ENCODE measurements at places on chromosomes 16 and 17. TPM values are rescaled to one million over a fixed set of nuclear protein-coding genes. Genes with fewer than 3 reads are reported as not detected.

The CAPNS2 gene
- total RNA-seq: 1.4 TPM

The B4GALNT2 gene
- not detected for total RNA-seq

The BRIP1 gene
- total RNA-seq: 9.4 TPM

The ZFP3 gene
- not detected for total RNA-seq

The CCL7 gene
- 0.31 TPM for total RNA-seq

The CALB2 gene
- total RNA-seq: 0.59 TPM

The NHERF1 gene
- 90.8 TPM for total RNA-seq

The MRPL38 gene
- total RNA-seq: 165 TPM

The ENKD1 gene
- 14.6 TPM for total RNA-seq

- DNase-seq: no peak
Measured at GRCh38 chr17:14304773-14305517, 4.1 kb downstream of the HS3ST3B1 start.

- DNase-seq: no peak
Measured at GRCh38 chr16:84136331-84137125, 8.4 kb downstream of the HSDL1 start.

DNA sequence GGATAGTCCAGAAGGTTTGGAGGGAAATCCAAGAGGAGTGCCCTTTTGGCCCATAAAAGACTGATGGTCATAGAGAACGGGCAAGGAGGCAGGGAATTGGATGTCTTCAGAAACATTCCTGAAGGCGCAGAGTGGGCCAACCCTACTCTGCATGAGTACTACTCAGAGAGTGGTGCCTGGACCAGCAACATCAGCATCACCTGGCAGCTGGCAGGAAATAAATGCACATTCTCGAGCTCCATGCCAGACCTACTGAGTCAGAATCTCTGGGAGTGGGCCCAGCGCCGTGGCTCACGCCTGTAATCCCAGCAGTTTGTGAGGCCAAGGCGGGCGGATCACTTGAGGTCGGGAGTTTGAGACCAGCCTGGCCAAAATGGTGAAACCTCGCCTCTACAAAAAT is 27.1 kb upstream of the SLC39A11 start:
- DNase-seq: no peak

- peak; percentile 53 for DNase-seq
Measured at GRCh38 chr17:48074322-48075081, 26.3 kb downstream of the NFE2L1 start.

GRCh38 chr16:72785171-72785570 is 262.8 kb downstream of the ZFHX3 start:
- no peak for DNase-seq

DNA sequence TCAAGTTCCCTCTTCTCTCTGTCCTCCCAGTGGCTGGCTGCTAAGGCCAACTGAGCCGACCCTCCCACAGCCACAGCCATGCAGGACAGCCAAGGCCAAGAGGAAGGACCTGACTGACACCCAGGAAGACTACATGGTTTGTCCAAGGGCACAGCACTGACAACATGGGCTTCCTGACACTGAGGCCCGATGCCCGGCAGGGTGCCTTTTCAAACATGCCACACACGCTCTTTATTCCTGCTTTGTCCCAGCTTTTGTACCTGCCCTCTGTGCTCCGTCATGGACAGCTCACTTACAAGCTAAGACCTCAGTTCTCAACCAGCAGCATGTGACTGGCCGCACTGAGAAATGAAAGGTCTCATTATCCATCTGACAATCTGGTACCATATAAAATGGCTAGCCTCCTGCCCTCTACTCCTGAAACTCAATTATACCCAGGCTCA is 45.8 kb downstream of the TEX2 start:
- no peak for DNase-seq

- DNase-seq: no peak
Measured at GRCh38 chr16:88353232-88353631, 29.5 kb upstream of the ZNF469 start.

DNA sequence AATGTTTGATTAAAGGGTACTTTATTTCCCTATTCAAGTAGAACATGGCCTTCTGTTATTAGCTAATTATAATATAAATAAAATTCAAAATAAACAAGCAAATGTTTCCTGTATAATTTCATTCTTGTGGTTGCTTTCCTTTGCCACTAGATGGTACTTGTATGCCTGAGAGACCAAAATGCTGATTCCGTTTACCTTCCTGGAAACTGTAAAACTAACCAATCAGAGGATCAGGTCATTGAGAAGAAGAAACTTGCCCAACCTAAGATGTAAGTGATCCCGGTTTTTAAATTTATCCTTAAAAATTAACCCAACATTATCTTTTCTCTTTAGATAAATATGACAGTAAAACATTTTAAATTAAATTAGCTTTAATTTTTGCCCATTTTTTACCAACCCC is 8.1 kb upstream of the ABCA5 start:
- DNase-seq: no peak

- DNase-seq: no peak
Measured at GRCh38 chr17:273981-274832, 78.4 kb downstream of the RPH3AL start.

DNA sequence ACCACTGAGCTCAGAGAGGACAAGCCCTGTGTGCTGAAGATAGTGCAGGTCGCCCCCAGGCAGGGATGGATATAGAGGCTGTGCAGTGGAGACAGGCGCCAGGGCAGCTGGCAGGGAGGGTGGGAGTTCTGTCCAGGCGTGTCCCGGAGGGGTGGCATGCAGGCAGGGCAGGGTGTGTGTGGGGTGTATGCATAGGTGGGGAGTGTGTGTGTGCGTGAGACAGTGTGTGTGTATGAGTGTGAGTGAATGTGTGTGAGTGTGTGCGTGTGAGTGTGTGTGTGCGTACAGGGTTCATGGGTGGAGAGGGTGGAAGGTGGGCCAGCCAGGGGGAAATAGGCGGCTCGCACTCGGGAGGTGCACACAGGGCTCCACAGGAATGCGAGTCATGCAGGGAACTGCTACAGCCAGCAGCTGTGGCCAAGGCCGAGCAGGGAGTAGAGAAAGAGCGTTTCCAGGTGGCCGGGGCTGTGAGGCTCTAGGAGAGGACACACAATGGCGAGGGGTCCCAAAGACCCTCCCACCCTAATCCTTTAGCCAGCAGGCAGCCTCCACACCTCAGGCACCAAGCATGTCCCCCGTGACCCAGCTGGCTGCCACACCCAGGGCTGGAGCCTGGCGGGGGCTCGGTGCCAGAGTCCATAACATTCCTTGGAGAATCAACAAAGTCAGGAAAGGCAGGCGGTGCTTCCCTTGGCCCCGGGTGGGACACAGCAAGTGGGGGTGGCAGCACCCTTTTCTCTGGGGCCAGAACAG is 4.6 kb downstream of the PLCD3 start:
- no peak for DNase-seq

DNA sequence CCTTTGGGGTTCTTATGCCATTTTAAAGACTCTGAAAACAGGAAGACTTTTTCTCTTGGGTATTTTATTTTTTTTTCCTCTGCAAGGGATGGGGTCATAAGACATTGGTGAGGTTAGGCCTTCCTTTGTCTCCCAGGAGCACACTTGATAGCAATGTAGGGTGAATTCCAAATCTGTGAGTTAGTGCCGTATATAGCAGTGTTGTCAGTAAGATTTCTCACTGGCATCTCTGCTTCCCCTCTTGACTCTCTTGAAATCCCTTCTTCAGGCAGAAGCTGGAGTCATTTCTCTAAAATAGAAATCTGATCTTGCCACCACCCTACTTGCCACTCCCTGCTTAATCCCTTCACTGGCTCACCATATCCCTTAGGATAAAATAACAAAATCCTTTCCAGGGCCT is 529.7 kb downstream of the WWOX start:
- DNase-seq: no peak

GRCh38 chr17:72119873-72120641 is 763 bp upstream of the SOX9 start:
- DNase-seq: no peak

GRCh38 chr16:30096862-30097563 is 1.0 kb upstream of the YPEL3 start:
- DNase-seq: no peak

- no peak for DNase-seq
Measured at GRCh38 chr16:11391576-11391975, 46.3 kb downstream of the RMI2 start.

- no peak for DNase-seq
Measured at GRCh38 chr17:55426851-55427586, 5.4 kb upstream of the MMD start.

DNA sequence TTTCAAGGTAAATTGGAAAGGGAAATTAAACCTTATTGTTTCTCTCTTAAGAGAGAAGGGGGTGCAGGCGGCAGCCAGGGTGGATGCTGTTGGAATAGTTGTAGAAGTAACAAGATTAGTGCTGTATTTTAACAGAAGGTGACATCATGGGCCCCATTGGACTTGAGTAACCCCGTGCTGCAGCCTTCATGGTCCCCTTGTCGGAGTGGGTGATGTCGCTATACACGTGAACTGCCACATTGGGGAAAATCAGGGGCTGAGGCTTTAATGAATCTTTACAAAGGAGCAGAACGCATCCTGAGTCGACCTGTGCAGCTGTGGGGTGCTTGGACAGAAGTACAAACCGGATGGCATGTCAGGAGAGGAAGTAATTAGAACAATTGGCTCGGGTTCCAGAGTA is 3.2 kb downstream of the SNX11 start:
- no peak for DNase-seq

DNA sequence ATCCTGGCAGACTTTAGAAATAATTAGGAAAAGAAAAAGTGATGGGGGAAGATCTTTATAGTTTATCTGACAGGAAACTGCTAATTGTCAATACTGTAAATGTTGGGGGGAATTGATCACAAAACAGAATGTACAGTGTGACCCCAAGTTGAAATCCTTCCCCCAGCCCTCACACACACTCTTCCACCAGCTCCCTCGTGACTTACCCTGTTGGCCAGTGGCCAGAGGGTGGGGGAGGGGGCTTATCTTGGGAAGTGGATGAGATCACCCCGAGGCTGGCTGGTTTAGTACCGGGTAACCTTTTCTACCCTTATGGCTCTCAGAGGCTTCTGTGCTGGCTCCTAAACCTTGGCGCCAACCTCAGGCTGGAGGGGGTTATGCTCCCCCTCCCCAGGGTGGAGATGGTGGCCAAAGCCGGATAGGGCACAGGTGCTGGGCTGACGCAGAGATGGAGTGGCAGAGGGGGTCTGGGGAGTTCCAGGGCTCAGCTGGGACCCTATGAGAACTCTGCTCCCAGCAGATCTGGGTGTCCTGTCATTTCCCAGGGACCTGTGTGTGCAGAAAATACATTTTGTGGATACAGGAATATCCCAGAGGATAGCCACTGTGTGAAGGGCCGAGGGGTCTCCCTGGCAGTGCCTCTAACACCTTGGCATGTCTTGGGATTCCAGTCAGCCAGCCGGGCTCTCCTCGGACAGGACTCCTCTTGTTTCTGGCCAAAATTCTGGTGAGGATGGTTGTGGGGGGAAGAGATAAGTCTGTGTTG is 18.6 kb downstream of the CDH16 start:
- DNase-seq: no peak

Data from Panc1 (cell line).